ENCODE measurements at places on chromosomes 7 and 10. TPM values are rescaled to one million over a fixed set of nuclear protein-coding genes. Genes with fewer than 3 reads are reported as not detected.

DNA sequence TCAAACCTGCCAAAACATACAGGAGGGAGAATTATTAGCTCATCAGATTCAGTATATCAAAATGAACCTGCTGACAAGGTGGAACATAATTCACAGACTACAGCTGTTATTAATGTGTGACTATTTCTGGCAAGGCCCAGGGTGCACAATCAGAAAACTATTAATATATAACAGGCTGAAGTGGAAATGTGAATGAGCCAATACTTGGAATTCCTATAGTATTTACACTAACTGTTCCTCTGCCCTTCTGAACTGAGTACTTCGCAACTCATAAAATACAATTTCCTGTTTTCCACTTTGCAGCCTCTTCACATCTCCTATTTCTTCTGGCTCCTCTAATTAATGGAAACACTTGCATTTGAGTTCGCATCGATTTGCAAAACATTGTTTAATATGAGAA, 330.8 kb downstream of the DPP6 start:
- no peaks in the 10 kb centered on the region for H3K4me1 ChIP-seq
- H3K27me3 ChIP-seq, result no peaks in the 10 kb centered on the region
- no peak overlapping the region for H3K27ac ChIP-seq
- H3K4me3 ChIP-seq, result no peak overlapping the region
- DNase-seq, result no peak
- H3K36me3 ChIP-seq, result no peaks in the 10 kb centered on the region

The ANKRD2 gene
- total RNA-seq, result 1.8 TPM

- no peak overlapping the region for H3K27ac ChIP-seq
- no peaks in the 10 kb centered on the region for H3K4me1 ChIP-seq
- no peak overlapping the region for H3K4me3 ChIP-seq
- no peak for DNase-seq
Observed at GRCh38 chr7:150471886-150472285, 21.5 kb downstream of the GIMAP8 start.

DNA sequence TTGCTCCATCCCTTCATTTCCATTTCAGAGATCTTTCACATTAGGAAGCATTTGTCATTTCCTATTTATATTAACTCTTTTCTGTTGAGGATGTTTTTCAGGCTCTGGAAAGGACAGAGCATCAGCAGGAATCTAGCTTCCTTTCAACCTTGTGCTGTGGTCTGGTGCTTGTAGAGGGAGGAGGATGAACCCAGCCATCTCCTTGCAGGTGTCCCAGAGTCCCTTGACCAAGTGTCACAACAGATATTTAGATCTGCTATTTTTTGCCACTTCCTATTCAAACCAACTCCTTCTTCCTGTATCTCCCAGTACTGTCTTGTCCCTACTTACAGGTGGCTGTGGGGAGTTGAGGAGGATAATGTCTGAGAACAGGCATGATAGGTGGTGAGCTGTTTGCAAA, 742.8 kb downstream of the GRID1 start:
- no peaks in the 10 kb centered on the region for H3K4me1 ChIP-seq
- H3K4me3 ChIP-seq, result no peak overlapping the region
- no peak for DNase-seq
- no peaks in the 10 kb centered on the region for H3K27me3 ChIP-seq
- H3K27ac ChIP-seq, result no peak overlapping the region

The SPDYE9 gene
- total RNA-seq, result not detected

The ACSL5 gene
- 1.7 TPM for total RNA-seq

GRCh38 chr10:19788075-19788686, 28.1 kb upstream of the PLXDC2 start:
- H3K4me3 ChIP-seq, result no peak overlapping the region
- H3K27ac ChIP-seq, result no peak overlapping the region
- peak; percentile 80 for DNase-seq
- no peaks in the 10 kb centered on the region for H3K4me1 ChIP-seq
- no peaks in the 10 kb centered on the region for H3K27me3 ChIP-seq

DNA sequence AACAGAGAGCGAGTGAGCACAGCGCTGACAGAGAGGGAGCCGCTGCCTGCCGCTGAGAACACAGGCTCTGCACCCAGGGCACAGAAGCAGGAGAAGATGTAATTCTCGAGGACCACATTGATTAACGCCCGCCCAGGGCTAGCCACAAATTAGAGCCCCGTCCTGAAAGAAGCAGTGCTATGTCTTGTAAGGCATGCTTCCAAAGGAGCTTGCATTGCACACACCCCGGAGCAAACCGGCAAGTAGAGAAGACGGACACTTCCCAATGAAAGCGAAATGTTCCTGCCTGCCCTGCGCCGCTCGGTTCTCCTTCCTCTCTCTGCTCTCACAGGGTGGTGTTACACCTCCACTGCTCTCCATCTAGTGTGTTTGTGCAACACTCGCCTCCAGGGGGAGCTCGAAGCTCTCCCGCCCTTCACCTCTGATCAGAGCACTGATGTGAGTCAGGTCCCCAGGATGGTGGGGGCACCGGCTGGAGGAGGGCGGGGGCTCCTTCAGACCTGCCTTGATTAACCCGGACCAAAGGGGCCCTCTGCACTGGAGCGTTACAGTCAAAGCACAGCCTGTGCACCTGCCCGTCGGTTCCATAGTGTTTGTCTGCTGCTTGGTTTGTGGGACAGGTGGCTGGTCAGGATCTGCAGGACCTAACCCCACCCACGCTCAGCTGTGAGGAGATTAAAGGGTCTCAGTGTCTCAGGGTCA, 316.5 kb downstream of the ADARB2 start:
- H3K36me3 ChIP-seq, result no peaks in the 10 kb centered on the region
- no peaks in the 10 kb centered on the region for H3K27me3 ChIP-seq
- no peak overlapping the region for H3K27ac ChIP-seq
- no peak overlapping the region for H3K4me3 ChIP-seq

DNA sequence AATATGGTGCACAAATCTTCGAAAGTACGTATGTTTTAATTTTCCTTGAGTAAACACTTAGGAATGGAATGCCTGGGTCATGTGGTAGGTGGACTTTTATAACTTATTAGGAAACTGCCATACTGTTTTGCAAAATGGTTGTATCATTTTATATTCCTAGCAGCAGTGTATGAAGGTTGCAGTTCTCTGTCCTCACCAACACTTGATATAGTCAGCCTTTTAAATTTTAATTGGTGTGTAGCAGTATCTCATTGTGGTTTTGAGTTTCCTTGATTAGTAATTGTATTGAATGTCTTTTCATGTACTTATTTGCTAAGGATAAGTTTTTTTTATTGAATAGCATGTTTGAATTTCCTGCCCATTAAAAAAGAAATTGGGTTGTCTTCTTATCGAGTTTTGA, 926 bp upstream of the PCBD1 start:
- H3K4me3 ChIP-seq, result no peak overlapping the region
- no peaks in the 10 kb centered on the region for H3K27me3 ChIP-seq
- peak; percentile 14 for DNase-seq
- no peaks in the 10 kb centered on the region for H3K36me3 ChIP-seq
- no peak overlapping the region for H3K27ac ChIP-seq

GRCh38 chr7:30552330-30552729, 42.3 kb upstream of the GARS1 start:
- H3K27me3 ChIP-seq, result no peaks in the 10 kb centered on the region
- no peak overlapping the region for H3K27ac ChIP-seq
- no peaks in the 10 kb centered on the region for H3K36me3 ChIP-seq
- DNase-seq, result no peak

DNA sequence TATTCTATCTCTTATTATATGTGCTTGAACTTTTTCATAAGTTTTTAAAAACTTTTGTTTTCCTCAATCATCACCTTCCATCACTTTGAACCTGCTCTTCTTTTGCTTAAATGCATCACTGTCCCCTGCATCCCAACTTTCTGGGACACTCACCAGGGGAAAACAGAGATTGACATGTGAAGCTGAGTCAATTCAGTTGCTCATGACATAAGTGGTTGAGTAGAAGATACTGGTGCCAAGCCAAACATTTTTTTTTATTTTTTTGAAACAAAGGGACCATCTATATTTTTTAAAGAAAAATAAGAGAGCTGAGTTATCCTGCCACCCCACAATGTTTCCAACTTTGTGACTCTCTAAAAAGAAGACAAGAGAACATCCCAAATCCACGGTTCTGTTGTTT, 61.8 kb upstream of the AHR start:
- no peak overlapping the region for H3K27ac ChIP-seq
- no peaks in the 10 kb centered on the region for H3K27me3 ChIP-seq
- DNase-seq, result peak; percentile 28
- H3K4me1 ChIP-seq, result peaks cover 3% of the 10 kb centered on the region
- H3K36me3 ChIP-seq, result no peaks in the 10 kb centered on the region
- H3K4me3 ChIP-seq, result no peak overlapping the region

DNA sequence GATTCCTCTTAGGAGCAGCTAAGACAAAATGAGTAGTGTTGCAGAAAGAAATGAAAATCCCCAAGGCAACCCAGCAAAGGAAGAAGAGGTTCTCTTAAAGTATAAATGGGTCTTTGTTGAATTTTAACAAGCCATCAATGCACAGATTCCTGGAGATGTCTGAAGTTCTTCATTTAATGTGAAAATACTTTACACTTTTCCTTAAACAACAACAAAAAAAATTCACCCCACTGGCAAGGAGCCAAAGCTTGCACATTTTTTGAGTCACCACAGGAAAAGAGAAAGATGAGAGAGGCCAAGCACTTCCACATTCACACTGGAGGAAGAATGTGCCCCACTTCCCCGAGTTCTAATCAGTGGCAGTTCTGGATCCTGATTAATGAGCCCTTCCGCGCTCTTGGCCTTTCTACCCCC, 286.4 kb upstream of the MEOX2 start:
- H3K4me1 ChIP-seq, result no peaks in the 10 kb centered on the region
- no peaks in the 10 kb centered on the region for H3K27me3 ChIP-seq

The LRRC17 gene
- 12.6 TPM for total RNA-seq

- no peak overlapping the region for H3K4me3 ChIP-seq
- H3K27me3 ChIP-seq, result no peaks in the 10 kb centered on the region
- no peaks in the 10 kb centered on the region for H3K4me1 ChIP-seq
Observed at GRCh38 chr10:96260014-96260413, 11.4 kb downstream of the BLNK start.

DNA sequence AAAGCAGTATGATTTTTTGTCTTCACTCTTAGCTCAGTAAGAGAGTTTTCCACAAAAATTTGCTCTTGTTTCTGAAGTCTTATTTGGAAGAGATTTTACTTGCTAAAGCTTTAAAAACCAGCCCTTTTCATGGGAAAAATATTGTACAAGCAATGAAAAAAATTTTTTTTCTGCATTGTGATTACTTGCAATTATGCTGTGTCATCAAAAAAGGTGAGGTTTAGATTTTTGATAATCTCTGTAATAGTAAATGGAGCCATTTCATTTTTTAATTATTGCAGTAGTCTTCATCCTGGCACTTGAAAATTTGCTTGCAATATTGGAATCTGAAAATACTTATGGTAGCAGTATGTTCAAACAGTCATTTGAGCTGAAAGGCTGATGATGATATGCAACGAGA, 447.4 kb downstream of the SH2D4B start:
- no peaks in the 10 kb centered on the region for H3K27me3 ChIP-seq
- no peak for DNase-seq
- no peaks in the 10 kb centered on the region for H3K36me3 ChIP-seq

GRCh38 chr10:128007971-128008370, 101.1 kb downstream of the PTPRE start:
- DNase-seq, result no peak
- no peak overlapping the region for H3K27ac ChIP-seq
- H3K4me3 ChIP-seq, result no peak overlapping the region
- H3K27me3 ChIP-seq, result no peaks in the 10 kb centered on the region
- H3K36me3 ChIP-seq, result no peaks in the 10 kb centered on the region

GRCh38 chr10:7085147-7085912, 325.5 kb downstream of the SFMBT2 start:
- peak; percentile 77 for DNase-seq
- H3K4me3 ChIP-seq, result no peak overlapping the region
- no peaks in the 10 kb centered on the region for H3K4me1 ChIP-seq
- no peak overlapping the region for H3K27ac ChIP-seq
- no peaks in the 10 kb centered on the region for H3K27me3 ChIP-seq

The CRTAC1 gene
- total RNA-seq, result not detected

GRCh38 chr10:95559471-95559870, 1.7 kb downstream of the SORBS1 start:
- H3K4me3 ChIP-seq, result no peak overlapping the region
- peaks cover 2% of the 10 kb centered on the region for H3K4me1 ChIP-seq
- H3K36me3 ChIP-seq, result no peaks in the 10 kb centered on the region
- no peak overlapping the region for H3K27ac ChIP-seq

The HOXA1 gene
- 0.50 TPM for total RNA-seq

DNA sequence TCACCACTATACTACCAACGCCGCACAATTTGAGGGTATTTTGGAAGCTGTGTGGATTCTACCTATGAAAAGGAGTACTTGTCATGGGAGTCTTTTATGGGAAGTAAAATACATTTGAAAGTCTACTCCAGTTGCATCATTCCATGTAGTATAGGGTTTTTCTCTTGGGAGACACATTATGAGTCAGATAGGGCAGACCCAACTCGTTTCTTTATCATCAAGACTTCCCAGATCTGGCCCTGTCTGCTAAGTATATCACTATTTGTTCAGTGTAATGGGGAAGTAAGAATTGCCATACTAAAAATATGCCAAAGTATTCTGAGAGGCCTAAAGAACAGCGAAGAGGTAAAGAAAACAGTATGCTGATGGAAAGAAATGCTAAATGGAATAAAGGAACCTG, 144.2 kb downstream of the SPAG6 start:
- no peak overlapping the region for H3K27ac ChIP-seq
- no peak for DNase-seq
- no peaks in the 10 kb centered on the region for H3K4me1 ChIP-seq
- no peak overlapping the region for H3K4me3 ChIP-seq
- no peaks in the 10 kb centered on the region for H3K27me3 ChIP-seq
- H3K36me3 ChIP-seq, result no peaks in the 10 kb centered on the region

- no peaks in the 10 kb centered on the region for H3K27me3 ChIP-seq
- no peak overlapping the region for H3K4me3 ChIP-seq
- H3K36me3 ChIP-seq, result no peaks in the 10 kb centered on the region
- H3K4me1 ChIP-seq, result no peaks in the 10 kb centered on the region
- peak; percentile 15 for DNase-seq
Observed at GRCh38 chr10:201328-201771, 66.1 kb downstream of the ZMYND11 start.

The SFTPA1 gene
- not detected for total RNA-seq

The HOGA1 gene
- total RNA-seq, result 1.5 TPM

DNA sequence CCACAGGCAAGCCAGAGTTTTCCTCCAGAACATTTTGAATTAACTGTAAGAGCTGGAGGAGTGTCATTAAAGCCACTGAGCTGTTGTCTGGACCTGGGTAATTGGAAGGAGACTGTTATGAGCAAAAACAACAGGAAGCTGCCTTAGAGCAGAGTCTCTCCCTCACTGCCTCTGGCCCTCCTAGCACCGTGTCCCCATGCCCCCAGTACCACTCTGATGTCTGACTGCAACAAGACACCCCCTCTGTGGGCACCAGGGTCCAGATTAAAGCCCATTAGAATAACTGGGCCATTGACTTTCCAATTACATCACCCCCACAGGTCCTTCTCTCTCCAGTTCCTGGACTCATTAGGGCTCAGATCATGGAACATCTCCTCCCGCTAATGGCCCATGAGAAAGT, 216.3 kb downstream of the USP6NL start:
- no peak overlapping the region for H3K27ac ChIP-seq
- DNase-seq, result no peak
- no peaks in the 10 kb centered on the region for H3K27me3 ChIP-seq
- no peak overlapping the region for H3K4me3 ChIP-seq
- no peaks in the 10 kb centered on the region for H3K4me1 ChIP-seq

The EGFR gene
- 36.0 TPM for total RNA-seq

- no peaks in the 10 kb centered on the region for H3K4me1 ChIP-seq
- no peak overlapping the region for H3K27ac ChIP-seq
- DNase-seq, result no peak
- H3K4me3 ChIP-seq, result no peak overlapping the region
Observed at GRCh38 chr7:77912293-77912692, 113.7 kb downstream of the PHTF2 start.

The TMEM229A gene
- total RNA-seq, result not detected

GRCh38 chr10:69573056-69573806, at the start of gene NEUROG3:
NEUROG3 (minus strand) TSS chr10:69573422; CDS start chr10:69573043, 379 bp downstream.
- peaks cover 74% of the 10 kb centered on the region for H3K27me3 ChIP-seq
- no peak within 1 kb of the TSS for H3K27ac ChIP-seq
